Cardiac fibroblast (primary cell): ENCODE measurements at places on chromosomes 6 and 20.
A peak's percentile ranks its signal among the peaks of the same experiment; 100 is the strongest.

GRCh38 chr6:144460327-144461095 lies 175.4 kb downstream of the UTRN start:
- DNase-seq = no peak

DNA sequence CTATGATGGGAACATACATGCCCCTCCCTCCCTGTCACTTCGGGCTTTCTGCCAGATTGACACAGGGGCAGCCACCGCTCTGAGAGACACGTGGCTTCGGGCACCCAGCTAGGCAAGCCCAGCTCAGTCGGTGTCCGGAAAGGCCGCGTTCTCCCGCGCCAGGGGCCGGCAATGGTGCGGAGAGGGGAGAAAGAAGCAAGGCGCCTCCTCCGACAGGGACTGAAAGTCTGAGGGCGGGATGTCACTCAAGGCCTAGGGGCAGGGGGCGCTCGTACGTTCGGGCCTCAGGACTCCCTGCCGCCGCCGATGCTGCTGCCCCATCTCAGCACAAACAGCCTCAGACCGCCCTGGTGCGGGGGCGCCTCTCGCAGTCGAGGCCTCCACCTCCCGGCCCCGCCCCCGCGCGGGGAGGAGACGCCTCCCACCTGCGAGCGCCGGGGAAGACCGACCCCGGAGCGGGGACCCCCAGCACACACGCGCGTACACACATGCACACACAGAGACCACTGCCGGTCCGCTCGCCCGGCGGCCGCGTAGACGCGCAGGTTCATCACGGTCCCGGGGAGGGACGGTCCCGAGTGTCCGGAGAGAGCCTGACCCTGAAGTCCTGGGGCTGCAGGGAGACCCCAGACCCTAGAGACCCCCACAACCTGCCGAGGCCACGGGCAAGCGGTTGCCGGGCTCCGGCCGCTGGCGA lies 1.9 kb downstream of the GRM4 start:
- DNase-seq = no peak

GRCh38 chr6:94269256-94269655 lies 849.9 kb upstream of the EPHA7 start:
- DNase-seq = no peak

- peak; percentile 52 for DNase-seq
These were observed 211.9 kb downstream of the FOXC1 start for GRCh38 chr6:1821513-1822183.

DNA sequence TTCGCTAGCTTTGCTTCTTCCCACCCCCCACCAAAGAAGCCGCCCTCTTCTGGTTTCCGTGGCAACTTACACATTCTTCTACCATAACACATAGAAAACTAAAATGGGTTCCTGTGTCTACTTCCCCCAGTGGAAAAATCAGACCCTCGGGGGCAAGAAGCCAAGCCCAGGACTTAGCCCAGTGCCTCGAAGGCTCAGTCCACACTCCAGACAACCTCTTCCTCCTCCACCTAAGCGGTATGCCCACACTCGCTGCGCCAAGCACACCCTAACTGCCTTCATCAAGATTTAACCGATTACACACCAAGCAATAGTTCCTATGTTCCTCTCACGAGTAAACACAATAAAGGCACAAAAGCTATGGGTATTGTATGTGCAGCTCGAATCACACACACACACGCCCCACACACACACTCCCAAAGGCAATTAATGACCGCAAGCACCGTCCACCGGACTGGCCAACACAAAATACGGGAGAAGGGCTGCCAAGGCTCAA lies 537 bp downstream of the PPIL4 start:
- peak; percentile 86 for DNase-seq

GRCh38 chr6:36358226-36358915 lies 21.7 kb upstream of the BNIP5 start:
- DNase-seq = peak; percentile 64

DNA sequence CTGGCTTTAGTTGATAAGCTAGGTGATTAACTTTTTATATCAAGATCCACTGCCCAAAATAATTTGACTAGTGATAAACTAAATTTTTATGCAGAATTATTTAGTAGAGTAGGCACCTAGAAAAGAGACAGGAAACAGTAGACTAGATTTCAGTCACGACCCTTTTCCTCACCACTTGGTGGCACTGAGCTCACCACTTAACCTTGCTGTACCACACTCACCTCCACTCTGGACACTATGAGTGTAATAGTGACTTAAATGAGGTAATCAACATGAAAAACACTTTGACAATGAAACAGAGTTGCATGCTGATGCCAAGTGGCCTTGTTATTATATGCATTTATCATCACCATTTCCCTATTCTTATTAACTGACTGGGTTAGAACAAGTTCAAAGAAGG lies 730.4 kb downstream of the KIF16B start:
- DNase-seq = no peak

GRCh38 chr20:33711446-33711738 lies 8.7 kb downstream of the PXMP4 start:
- no peak for DNase-seq

DNA sequence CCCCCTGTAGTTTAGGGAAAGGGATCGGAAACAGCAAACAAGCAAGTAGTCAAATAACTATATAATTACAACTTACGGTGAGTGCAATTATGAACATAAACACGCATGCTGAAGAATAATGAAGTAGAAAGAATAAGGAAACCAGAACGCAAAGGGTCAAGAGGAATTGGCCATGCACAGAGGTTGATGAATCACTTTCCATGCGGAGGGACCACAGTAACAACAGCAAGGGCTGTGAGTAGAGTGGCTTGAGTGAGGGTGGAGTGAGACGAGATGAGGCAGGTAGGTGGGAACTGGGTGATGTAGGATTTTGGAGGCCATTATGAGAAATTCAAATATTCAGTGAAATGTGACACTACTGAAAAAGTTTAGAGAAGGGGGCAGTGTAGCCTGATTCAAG lies 112.2 kb upstream of the LAMP5 start:
- DNase-seq = no peak

- no peak for DNase-seq
These were observed 339.7 kb downstream of the TAF4 start for GRCh38 chr20:61725966-61726365.

- DNase-seq = no peak
These were observed 16.4 kb downstream of the NFATC2 start for GRCh38 chr20:51526106-51526470.

GRCh38 chr6:110826236-110827129 lies 11.2 kb upstream of the CDK19 start:
- no peak for DNase-seq

DNA sequence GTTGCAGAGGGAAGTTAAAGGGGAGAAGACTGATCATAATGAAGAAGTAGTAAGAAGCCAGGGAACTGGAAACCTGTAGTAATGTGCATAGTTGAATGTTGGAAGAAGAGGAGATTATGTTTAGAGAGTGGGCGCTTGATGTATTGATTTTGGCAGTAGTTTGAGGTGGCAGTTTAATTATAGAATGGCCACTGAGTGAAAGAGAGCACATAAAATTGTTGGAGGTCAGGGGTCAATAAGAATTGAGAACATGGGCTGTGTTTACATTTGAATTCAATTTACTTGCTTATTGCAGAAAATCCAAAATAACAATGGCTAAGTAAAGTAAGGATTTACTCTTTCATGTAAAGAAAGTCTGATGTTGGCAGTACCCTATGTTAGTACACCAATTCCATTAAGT lies 15.7 kb downstream of the VTA1 start:
- no peak for DNase-seq

- DNase-seq = no peak
These were observed 41.0 kb downstream of the C20orf203 start for GRCh38 chr20:32632461-32633354.

- DNase-seq = no peak
These were observed 152.1 kb downstream of the FNDC1 start for GRCh38 chr6:159321267-159321666.

DNA sequence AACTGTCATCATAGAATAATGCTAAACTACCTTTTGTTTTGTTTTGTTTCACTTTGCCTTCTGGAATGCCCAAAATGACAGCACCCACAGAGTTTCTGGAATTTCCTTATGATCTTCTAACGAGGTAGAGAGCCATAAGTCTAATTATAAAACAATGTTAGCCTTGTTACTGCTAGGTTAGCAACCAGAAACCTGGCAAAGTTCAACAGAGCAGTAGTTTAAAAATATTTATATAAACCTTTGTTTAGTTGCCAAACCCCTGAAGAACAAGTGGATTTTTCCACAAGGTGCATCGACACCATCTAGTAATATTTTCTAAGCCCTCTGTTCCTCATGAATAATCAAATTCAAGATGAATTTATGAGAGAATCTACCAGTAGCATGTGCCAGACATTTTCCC lies 27.6 kb upstream of the IPCEF1 start:
- DNase-seq = no peak

GRCh38 chr20:52168116-52168515 lies 23.5 kb downstream of the ZFP64 start:
- DNase-seq = no peak

- no peak for DNase-seq
These were observed at the start of gene CGA for GRCh38 chr6:87095087-87095509. Gene CGA (minus strand): TSS chr6:87095106. CDS start chr6:87088200, 6,906 bp downstream.

DNA sequence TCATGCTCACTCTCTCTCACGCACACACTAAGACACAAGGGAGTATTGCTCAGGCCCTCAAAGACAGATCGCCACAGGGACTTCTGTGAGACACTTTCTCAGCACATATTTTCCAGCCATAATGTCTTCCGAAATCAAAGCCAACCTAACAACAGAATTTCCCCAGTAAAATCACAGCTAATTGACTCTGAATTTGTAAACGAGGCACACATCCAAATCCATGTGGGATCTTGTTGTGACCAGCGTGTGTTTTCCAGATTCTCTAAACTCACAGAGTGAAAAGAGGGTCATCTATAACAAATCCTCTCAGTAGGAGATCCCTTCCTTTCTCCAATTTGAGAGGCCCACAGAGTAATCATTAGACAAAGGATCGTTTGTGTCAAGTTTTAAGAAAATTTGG lies 280.4 kb downstream of the PACRG start:
- DNase-seq = no peak

- DNase-seq = no peak
These were observed 83.6 kb upstream of the ENPP5 start for GRCh38 chr6:46254331-46254730.

GRCh38 chr6:137661601-137662000 lies 167.4 kb upstream of the OLIG3 start:
- peak; percentile 52 for DNase-seq

GRCh38 chr20:58811334-58811733 lies 39.4 kb downstream of the GNAS-AS1 start:
- no peak for DNase-seq

DNA sequence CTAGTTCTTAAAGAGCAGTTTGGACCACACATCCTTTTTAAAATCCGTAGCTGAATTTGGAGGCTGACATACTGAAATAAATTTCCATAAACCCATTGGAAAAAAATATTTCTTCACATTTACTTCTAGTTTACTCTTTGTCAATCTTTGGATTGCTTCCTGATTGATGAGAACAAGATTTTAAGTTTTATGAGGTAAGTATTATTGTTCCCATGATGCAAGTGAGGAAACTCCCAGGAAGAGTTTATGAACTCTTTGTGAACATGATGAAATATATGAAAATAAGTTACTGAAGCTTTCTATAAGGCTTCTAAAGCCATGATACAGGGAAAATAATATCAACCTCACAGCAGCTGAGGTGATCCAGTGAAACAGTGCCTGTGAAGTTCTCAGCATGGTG lies 320.0 kb downstream of the GJA1 start:
- DNase-seq = no peak

DNA sequence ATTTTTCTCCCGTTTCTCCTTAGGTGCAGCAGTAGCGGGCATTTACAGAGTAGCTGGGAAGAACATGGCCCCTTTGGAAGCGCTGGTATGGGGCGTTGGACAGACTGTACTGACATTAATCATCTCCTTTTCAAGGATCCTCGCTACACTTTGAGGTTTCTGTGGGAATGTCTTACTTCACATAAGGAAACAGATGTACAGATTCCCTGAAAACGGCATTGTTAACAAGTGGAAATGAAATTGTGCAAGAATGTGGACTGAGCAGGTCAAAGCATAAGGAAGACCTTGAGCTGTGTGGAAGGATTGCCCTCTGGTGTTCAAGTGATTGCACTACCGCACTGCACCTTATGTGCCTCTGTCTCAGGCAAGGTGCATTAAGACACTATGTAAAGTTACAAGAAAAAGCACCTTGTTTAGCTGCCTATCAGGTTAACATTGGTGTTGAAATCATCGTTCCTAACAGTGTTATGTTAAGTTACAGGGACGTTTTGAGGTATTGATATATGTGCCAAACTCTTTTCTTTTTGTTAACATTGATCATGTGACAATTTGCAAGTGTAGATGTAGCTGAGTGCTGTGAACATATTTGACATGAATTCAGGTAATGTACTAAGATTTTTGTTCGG lies 38.0 kb downstream of the TMEM170B start:
- DNase-seq = peak; percentile 87

DNA sequence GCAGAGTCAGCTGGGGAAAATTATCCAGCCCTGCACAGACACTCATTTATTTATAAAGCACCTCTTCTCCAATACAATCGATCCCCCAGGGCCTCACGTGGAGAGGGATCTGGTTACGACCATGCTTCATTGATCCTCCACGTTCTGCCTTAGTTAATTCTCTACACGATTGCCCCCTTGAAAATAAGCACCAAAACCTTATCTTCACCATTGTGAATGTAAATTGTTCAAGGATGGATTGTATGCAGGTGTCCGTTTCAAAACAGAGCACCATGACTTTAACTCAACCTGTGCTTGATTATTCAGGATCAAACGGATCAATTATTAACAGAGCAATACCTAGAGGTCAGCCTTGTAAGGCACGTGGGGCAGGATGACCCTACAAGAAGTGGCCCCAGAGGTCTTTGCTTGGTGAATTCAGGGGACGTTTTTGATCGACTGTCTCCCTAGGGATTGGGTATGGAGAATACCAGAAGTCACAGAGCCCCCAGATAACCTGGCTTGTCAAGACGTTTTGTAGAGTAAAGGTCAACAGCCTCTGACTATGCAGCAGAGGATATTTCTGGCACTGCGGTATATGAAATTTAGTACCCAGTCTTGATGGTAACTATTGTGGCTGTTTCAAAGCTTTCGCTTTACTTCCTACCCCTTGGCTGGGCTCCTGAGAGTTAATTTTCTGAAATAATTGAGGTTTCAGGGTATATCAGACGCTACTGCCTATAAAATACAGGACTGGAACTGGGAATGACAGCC lies 112.1 kb downstream of the NFATC2 start:
- no peak for DNase-seq

GRCh38 chr6:164398647-164399046 lies 910.8 kb downstream of the C6orf118 start:
- no peak for DNase-seq

DNA sequence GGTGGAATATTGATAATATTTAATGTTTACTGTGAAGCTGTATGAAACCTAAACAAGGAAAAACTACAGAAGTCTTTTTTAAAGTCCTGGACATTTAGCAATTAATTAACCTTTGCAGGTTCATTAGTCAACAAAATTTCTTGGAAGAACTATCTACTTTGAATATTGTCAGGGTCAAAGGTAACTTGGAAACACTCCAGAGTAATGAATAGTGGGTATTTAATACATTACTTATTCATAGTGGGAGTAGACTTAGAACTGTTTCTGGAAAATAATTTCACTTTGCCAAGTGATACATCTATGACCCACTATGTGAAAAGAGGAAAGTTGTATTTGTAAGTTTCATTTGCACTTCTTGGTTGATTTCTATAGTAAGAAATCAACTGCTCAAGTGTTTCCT lies 319.1 kb downstream of the TFAP2B start:
- no peak for DNase-seq

GRCh38 chr6:52788478-52788877 lies 15.1 kb downstream of the GSTA1 start:
- DNase-seq = no peak
